ENCODE measurements at places on chromosomes 7 and 10. TPM values are rescaled to one million over a fixed set of nuclear protein-coding genes. Genes with fewer than 3 reads are reported as not detected.

- H3K4me3 ChIP-seq = no peak overlapping the region
- no peak overlapping the region for H3K27ac ChIP-seq
- no peak for DNase-seq
- H3K36me3 ChIP-seq = no peaks in the 10 kb centered on the region
- H3K4me1 ChIP-seq = peaks cover 20% of the 10 kb centered on the region
- no peaks in the 10 kb centered on the region for H3K27me3 ChIP-seq
Measured at GRCh38 chr10:100021322-100021721, 11.6 kb upstream of the DNMBP start.

The ABI1 gene
- 40.8 TPM for total RNA-seq

DNA sequence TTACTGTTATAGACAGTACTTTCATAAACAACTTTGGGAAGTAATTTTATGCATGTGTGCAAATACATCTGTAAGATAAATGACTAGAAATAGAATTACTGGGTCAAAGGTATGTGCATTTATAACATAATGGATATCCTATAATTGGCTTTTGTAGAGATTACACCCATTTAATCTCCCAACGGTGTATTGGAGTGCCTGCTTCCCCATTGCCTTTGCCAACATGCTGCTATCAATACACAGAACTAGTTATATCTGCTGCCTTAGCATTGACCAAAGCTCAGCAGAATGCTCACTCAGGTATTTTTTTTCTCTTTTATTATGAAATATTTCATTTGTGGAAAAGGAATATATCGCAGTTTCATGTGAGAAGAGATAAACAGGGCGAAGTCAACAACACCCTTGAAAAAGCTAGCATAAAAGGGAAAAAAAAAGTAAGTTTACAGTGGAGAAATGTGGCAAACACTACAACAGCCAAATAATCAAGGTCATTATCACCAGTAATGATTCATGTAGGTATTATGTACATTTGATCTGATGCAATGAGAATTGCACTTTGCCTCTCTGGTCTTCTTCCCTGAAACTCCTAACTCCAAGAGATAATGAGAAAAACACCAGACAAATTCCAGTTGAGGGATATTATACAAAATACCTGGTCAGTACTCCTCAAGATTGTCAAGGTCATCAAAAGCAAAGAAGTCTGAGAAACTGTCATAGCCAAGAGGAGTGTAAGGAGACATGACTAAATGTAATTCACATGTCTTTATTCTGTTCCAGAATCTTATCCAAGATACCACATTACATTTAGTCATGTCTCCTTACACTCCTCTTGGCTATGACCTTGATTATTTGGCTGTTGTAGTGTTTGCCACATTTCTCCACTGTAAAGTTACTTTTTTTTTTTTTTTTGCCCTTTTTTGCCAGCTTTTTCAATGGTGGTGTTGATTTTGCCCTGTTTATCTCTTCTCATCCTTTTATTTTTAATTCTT lies 36.8 kb downstream of the MARCHF5 start:
- H3K27ac ChIP-seq = no peak overlapping the region
- H3K4me1 ChIP-seq = no peaks in the 10 kb centered on the region
- H3K4me3 ChIP-seq = no peak overlapping the region

- no peaks in the 10 kb centered on the region for H3K27me3 ChIP-seq
- H3K27ac ChIP-seq = no peak overlapping the region
- no peak for DNase-seq
- H3K36me3 ChIP-seq = no peaks in the 10 kb centered on the region
Measured at GRCh38 chr10:3738855-3739350, 46.1 kb downstream of the KLF6 start.

The GPR15LG gene
- not detected for total RNA-seq

GRCh38 chr7:141891336-141891735 lies 24.9 kb upstream of the OR9A4 start:
- DNase-seq = no peak
- H3K27ac ChIP-seq = no peak overlapping the region
- H3K27me3 ChIP-seq = no peaks in the 10 kb centered on the region
- no peaks in the 10 kb centered on the region for H3K4me1 ChIP-seq
- no peaks in the 10 kb centered on the region for H3K36me3 ChIP-seq

The SPDYE5 gene
- 0.16 TPM for total RNA-seq

DNA sequence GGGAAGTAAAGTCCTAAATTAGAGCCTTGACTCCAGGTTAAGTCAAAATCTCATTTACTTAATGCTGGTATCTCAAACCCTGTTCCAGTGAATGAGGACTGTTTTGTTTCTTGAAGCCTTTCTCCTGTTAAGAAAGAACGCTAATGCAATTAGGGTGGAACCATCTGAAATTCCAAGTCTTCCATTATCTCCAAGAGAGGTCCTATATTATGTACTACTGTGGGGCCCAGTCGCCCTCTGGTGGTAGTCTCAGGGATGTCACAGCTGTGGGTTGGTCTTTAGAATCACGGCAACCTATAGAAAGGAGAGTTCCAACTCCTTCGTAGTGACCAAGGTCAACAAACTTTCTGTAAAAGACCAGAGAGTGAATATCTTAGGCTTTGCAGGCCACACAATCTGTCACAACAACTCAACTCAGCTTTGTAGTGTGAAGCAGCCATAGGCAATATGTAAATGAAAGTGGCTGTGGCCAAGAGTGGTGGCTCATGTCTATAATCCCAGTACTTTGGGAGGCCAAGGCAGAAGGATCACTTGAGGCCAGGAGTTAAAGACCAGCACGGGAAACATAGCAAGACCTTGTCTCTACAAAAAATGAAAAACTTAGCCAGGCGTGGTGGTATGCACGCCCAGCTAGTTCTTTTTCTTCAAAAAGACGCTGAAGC lies 9.3 kb downstream of the RPP38 start:
- no peaks in the 10 kb centered on the region for H3K27me3 ChIP-seq
- H3K4me3 ChIP-seq = no peak overlapping the region
- peaks cover 32% of the 10 kb centered on the region for H3K36me3 ChIP-seq
- DNase-seq = peak; percentile 39
- peak overlapping the region; percentile 21 for H3K27ac ChIP-seq

The DYDC2 gene
- total RNA-seq = 0.24 TPM

The NODAL gene
- total RNA-seq = not detected

DNA sequence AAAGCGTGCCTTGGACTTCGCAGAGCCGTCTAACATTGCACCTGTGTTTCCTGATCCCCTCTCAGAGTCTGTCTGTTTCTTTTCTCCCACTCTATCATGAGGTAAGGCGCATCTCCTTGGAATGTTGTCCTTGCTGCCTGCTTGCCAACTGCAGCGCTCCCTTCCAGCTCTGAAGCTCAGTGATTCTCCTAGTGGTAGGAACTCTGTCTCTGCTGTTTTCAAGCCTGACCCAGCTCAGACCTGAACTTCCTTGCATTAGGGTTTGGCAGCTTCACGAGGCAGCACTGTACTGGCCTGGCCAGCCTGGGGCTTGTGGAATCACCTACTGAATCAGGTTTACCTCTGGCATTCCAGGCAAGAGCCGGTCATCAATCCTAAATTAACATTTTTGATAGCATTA lies 123.9 kb downstream of the CREB5 start:
- no peak for DNase-seq
- no peak overlapping the region for H3K4me3 ChIP-seq
- peaks cover 4% of the 10 kb centered on the region for H3K36me3 ChIP-seq
- peaks cover 20% of the 10 kb centered on the region for H3K27me3 ChIP-seq

GRCh38 chr10:28878236-28878970 lies 201.1 kb downstream of the BAMBI start:
- no peaks in the 10 kb centered on the region for H3K36me3 ChIP-seq
- no peak overlapping the region for H3K4me3 ChIP-seq
- peak overlapping the region; percentile 27 for H3K27ac ChIP-seq
- peaks cover 63% of the 10 kb centered on the region for H3K4me1 ChIP-seq

GRCh38 chr10:2488446-2489005 lies 578.8 kb upstream of the PFKP start:
- no peak for DNase-seq
- no peaks in the 10 kb centered on the region for H3K4me1 ChIP-seq
- no peak overlapping the region for H3K27ac ChIP-seq
- peaks cover 2% of the 10 kb centered on the region for H3K27me3 ChIP-seq
- H3K4me3 ChIP-seq = no peak overlapping the region

- H3K4me1 ChIP-seq = peaks cover 6% of the 10 kb centered on the region
- H3K36me3 ChIP-seq = peaks cover 16% of the 10 kb centered on the region
- H3K27me3 ChIP-seq = no peaks in the 10 kb centered on the region
- no peak for DNase-seq
- no peak overlapping the region for H3K27ac ChIP-seq
- H3K4me3 ChIP-seq = no peak overlapping the region
Measured at GRCh38 chr7:104135760-104136558, 71.9 kb downstream of the ORC5 start.

GRCh38 chr10:25328361-25328760 lies 153.6 kb downstream of the GPR158 start:
- no peaks in the 10 kb centered on the region for H3K27me3 ChIP-seq
- H3K4me1 ChIP-seq = peaks cover 16% of the 10 kb centered on the region
- peaks cover 3% of the 10 kb centered on the region for H3K36me3 ChIP-seq
- no peak overlapping the region for H3K27ac ChIP-seq

DNA sequence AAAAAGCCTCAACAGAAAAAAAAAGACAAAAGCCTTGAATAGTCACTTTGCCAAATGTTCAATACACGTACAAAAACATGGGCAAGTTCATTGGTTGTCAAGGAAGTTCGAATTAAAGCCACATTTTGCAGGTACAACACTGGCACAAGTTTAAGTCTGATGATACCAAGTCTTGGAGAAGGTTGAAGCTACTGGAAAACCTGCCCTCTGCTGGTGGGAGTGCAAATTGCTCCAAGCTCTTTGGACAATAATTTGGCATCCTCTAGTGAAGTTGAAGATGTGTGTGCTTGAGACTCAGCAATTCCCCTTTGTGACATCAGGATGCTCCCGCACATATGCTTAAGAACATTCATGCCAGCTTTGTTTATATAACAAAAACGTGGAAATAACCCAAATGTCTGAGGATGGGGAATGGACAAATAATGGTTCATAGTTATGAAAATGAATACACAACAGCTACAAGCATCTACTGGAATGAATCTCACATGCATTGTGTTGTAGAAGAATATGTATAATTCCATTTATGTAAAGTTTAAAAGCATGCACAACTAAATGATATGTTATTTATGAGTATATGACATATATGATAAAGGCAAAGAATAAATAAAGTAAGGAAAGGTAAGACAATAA lies 120.0 kb upstream of the PLPP4 start:
- no peaks in the 10 kb centered on the region for H3K36me3 ChIP-seq
- peaks cover 41% of the 10 kb centered on the region for H3K27me3 ChIP-seq
- H3K4me3 ChIP-seq = no peak overlapping the region
- H3K27ac ChIP-seq = no peak overlapping the region
